ENCODE measurements at places on chromosomes 3 and 15. TPM values are rescaled to one million over a fixed set of nuclear protein-coding genes. Genes with fewer than 3 reads are reported as not detected.
A peak's percentile ranks its signal among the peaks of the same experiment; 100 is the strongest.

DNA sequence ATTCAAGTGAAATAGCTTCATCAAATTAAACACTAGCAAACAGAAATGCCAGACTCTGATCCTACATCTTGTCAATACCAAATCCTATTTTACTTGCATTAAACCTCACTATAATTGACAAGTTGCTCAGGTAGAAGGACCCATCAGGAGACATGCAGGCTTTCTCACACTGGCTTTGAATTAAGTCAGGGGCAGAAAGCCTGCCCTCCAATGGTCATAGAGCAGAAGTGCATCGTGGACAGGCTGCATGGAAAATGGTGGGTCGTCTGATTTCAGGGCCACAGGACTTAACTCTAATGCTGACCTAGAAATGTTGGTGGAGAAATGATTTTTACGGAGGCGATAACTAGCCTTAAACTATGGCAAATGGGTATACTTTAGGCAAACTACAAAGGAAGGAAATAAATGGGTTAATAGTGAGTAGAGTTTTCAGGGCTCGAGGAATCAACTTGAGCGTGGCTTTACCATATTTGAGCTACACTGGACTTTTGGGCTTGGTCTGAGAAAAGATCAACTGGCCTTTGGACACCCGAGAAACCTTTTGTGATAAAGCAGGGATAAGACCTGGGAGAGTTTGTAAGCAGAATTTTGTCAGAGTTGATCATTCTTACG is 283.9 kb downstream of the GRM7 start:
- no peaks in the 10 kb centered on the region for H3K36me3 ChIP-seq
- no peak for DNase-seq
- H3K27ac ChIP-seq, result no peak overlapping the region
- no peaks in the 10 kb centered on the region for H3K4me1 ChIP-seq
- H3K4me3 ChIP-seq, result no peak overlapping the region
- no peaks in the 10 kb centered on the region for H3K27me3 ChIP-seq

DNA sequence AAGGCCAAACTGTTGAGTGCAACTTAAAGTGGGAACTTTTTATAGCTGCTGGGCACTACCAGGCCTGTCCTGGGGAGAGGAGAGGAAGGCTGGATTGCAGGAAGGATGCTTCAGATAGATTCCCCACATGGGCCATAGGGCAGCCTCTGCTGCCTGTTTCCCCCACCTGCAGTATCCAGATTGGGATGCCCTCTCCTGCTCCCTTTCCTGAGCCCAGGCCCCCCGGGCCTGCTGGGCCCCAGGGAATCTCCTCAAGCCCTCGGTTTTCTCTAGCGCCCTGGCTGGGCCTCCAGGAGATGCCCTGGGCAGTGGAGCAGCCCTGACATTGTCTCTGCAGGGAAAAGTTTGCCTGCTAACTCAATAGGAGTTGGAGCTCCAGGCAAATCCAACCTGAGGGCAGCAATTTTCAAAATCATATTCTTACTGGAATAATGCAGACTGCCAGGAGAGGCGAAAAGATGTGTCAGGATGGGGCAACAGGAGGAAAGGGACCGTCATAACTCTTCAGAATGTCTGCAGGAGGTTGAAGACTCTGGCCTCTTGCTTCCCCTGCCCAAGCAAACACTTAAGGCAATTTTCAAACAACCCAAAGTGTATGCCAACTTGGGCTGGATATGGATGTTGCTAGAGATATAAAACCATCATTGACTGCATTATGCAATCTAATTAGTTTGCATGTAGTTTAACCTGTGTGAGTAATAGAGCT is 4.4 kb downstream of the NR2F2 start:
- H3K36me3 ChIP-seq, result peaks cover 38% of the 10 kb centered on the region
- peak overlapping the region; percentile 91 for H3K27ac ChIP-seq
- H3K4me1 ChIP-seq, result no peaks in the 10 kb centered on the region
- H3K27me3 ChIP-seq, result no peaks in the 10 kb centered on the region

DNA sequence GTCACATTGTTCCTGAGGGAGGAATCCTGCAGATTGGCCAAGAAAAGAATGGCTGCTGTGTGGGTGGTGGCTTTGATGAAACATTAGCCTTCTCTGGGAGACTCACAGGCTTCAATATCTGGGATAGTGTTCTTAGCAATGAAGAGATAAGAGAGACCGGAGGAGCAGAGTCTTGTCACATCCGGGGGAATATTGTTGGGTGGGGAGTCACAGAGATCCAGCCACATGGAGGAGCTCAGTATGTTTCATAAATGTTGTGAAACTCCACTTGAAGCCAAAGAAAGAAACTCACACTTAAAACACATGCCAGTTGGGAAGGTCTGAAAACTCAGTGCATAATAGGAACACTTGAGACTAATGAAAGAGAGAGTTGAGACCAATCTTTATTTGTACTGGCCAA is 6.1 kb downstream of the PTX3 start:
- H3K4me3 ChIP-seq, result no peak overlapping the region
- DNase-seq, result no peak
- H3K27ac ChIP-seq, result no peak overlapping the region
- H3K27me3 ChIP-seq, result no peaks in the 10 kb centered on the region

DNA sequence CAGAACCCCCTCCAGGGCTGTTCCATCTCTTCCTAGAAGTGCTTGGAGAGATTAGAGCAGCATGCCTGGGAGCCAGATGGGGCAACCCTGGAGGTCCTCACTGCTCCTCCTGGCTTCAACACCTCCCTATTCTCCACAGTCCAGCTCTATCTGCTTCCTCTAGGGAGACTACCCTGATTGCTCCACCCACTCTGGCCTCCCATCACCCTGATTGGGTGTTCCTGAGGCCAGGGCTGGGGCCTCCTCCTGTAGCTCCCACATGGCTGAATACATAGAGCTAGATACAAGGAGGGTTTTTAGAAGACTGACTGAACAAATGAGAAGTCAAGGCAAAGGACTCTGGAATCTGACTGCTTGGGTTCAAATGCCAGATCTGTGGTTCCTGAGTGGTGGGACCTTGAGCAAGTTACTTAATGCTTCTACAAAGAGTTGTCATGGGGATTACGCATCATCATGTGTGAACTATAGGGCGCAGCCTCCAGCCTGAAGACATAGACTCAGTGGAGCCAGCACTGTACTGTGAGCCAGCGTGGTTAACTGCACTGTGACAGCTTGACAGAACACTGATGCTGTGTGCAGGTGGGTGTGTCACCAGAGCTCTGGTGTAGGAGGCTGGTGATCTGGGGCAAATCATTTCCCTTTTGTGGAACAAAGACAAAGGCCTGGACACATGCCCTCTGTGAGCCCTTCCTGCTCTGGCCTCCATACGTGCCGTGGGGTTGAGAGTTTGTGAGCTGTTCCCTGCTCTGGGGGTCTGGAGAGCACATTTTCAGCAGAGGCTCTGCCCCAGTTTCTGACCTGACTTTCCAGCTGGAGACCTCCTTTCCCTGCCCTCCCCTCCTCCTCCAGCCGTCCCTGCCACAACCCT is 74.8 kb downstream of the SCN5A start:
- no peaks in the 10 kb centered on the region for H3K4me1 ChIP-seq
- DNase-seq, result peak; percentile 16
- H3K36me3 ChIP-seq, result no peaks in the 10 kb centered on the region
- H3K4me3 ChIP-seq, result no peak overlapping the region
- no peaks in the 10 kb centered on the region for H3K27me3 ChIP-seq

- H3K4me1 ChIP-seq, result no peaks in the 10 kb centered on the region
- H3K27ac ChIP-seq, result no peak overlapping the region
- no peaks in the 10 kb centered on the region for H3K27me3 ChIP-seq
- H3K36me3 ChIP-seq, result no peaks in the 10 kb centered on the region
These were observed 26.1 kb downstream of the KCNMB2 start for GRCh38 chr3:178562143-178562946.

GRCh38 chr3:88032245-88032644 is 26.6 kb downstream of the CGGBP1 start:
- H3K4me3 ChIP-seq, result peak overlapping the region; percentile 67
- no peak overlapping the region for H3K27ac ChIP-seq
- DNase-seq, result no peak
- H3K27me3 ChIP-seq, result no peaks in the 10 kb centered on the region

- peak overlapping the region; percentile 65 for H3K4me3 ChIP-seq
- no peaks in the 10 kb centered on the region for H3K36me3 ChIP-seq
- DNase-seq, result no peak
- peak overlapping the region; percentile 91 for H3K27ac ChIP-seq
- no peaks in the 10 kb centered on the region for H3K4me1 ChIP-seq
- no peaks in the 10 kb centered on the region for H3K27me3 ChIP-seq
These were observed 1.4 kb downstream of the PAQR5 start for GRCh38 chr15:69299943-69300588.

- no peak overlapping the region for H3K4me3 ChIP-seq
- DNase-seq, result no peak
- H3K4me1 ChIP-seq, result no peaks in the 10 kb centered on the region
- H3K36me3 ChIP-seq, result no peaks in the 10 kb centered on the region
- H3K27ac ChIP-seq, result no peak overlapping the region
These were observed 111.4 kb upstream of the ALCAM start for GRCh38 chr3:105255350-105255749.

DNA sequence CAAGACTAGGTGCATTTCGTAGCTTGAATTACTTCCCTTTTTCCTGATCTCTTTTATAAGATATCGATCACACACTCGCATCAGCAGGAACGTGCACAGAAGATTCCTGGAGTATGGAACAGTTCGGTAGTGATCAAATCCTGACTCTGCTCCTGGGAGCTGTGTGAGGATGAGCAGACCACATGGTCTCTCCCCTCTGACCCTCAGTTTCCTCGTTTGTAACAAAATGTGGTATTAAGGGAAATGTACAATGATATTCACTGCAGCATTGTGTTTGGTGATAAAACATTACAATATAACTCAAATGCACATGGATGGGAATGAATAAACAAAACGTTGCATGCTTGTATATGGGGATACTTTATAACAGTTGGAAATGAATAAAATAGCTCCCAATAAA is 26.7 kb downstream of the TMED3 start:
- no peak overlapping the region for H3K4me3 ChIP-seq
- H3K36me3 ChIP-seq, result no peaks in the 10 kb centered on the region

DNA sequence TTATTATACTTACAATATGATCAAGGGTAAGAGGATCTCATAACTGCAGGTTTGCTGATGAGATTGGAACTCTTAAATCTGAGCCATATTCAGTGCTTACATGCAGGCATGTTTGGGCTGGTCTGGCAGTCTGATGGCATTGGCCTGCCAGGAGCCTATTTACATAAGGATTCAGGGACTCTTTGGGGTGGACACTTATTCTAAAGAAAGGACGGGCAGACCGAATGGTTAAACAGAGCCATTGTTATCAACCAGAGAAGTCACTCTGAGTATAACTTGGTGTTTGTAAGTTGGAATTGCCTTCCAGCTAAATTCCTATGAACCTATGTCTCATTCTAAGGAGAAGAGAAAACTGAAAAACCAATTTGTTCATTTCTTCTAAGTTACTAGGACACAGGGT is 932.8 kb downstream of the IGSF11 start:
- H3K4me1 ChIP-seq, result no peaks in the 10 kb centered on the region
- H3K27me3 ChIP-seq, result no peaks in the 10 kb centered on the region

DNA sequence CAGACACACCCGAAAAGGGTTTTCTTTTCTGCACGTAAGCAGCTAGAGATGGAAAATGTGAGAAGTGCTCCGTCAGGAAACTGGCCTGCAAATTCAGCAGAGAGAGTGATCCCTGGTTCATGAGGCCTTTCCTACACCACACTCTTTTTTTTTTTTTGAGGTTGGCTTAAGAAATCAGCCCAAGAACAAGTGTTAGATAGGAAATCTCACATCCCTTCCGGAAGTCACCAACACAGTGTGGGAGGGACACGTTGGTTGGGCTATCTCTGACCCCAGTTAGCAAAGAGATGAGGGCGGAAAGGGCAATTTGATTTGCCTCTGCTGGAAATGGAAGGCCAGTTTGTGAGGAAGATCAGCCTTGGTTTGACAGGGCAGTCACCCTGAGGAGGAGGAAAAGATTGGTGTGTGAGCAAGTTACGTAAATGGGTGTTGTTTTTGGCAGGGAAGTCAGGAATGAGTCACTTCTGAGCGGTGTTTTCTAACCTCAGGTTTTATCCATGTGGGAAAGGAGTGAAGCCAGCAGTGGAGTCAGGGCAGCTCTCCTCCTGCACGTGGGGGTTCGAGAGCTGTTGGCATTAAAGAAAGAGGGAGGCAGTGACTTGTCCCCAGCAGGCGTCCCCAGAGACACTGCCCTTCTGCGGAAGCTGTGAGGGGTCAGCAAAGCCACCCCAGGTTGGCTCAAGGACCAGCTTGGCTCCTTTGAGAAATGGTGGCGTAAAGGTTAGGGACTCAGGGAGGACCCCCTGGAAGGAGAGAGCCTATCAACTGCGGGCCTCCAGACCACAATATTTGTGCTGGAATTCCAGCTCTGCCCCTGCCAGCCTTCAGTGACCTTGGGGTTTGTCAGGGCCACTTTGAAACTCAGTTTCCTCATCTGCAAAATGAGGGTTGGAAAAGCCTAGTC is 237.6 kb upstream of the BHLHE40 start:
- H3K36me3 ChIP-seq, result peaks cover 6% of the 10 kb centered on the region
- H3K4me3 ChIP-seq, result no peak overlapping the region
- peak overlapping the region; percentile 92 for H3K27ac ChIP-seq

GRCh38 chr15:39157882-39158281 is 423.0 kb upstream of the THBS1 start:
- DNase-seq, result no peak
- no peak overlapping the region for H3K27ac ChIP-seq
- peaks cover 3% of the 10 kb centered on the region for H3K4me1 ChIP-seq

DNA sequence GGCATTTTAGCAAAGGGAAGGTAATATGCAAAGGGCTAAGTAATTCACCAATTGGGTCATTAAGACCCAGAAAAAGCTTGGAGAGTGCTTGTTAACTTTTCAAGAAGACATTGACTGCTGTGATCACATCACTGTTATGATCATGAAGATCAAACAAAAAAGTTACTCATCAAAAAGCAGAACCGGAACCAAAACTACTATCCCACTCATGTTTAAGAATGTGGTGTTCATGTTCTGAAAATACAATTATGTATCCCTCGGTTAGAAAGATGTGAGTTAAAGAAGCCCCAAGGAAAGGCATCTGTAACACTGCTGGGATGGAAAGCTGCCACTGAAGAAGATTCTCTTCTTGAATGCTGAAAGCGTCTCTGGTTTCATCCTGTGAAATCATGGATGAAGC is 32.6 kb downstream of the BBX start:
- DNase-seq, result no peak
- no peaks in the 10 kb centered on the region for H3K4me1 ChIP-seq
- H3K4me3 ChIP-seq, result no peak overlapping the region
- H3K27ac ChIP-seq, result no peak overlapping the region

DNA sequence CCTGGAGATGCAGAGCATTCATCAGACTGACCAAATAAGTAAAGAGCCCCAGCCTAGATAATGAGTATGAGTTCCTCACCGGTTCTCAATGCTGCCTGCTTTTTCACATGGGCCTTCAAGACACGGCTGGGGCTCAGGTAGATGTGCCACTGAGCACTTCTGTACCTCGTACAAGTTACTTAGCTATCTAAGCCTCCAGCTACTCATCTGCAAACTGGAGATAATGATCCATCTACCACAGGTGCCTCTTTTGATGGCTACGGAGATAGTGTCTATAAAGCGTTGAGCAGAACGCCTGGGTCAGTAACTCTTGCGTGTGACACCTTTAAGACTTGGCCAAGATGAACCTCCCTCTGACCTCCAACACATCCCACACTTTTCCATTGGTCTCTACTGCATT is 56.3 kb downstream of the CCR4 start:
- DNase-seq, result no peak
- no peaks in the 10 kb centered on the region for H3K27me3 ChIP-seq
- H3K4me1 ChIP-seq, result no peaks in the 10 kb centered on the region

GRCh38 chr15:70532531-70533186 is 230.7 kb downstream of the UACA start:
- no peak overlapping the region for H3K4me3 ChIP-seq
- H3K36me3 ChIP-seq, result no peaks in the 10 kb centered on the region
- DNase-seq, result no peak
- no peaks in the 10 kb centered on the region for H3K4me1 ChIP-seq
- H3K27me3 ChIP-seq, result no peaks in the 10 kb centered on the region
- no peak overlapping the region for H3K27ac ChIP-seq

Gene IL20RB
- total RNA-seq, result 0.79 TPM

Gene TARS3
- 13.8 TPM for total RNA-seq

Gene ZNF592
- 31.6 TPM for total RNA-seq

Measured in kidney (tissue), 22 donors.